ENCODE measurements at places on chromosomes 5 and 9.

DNA sequence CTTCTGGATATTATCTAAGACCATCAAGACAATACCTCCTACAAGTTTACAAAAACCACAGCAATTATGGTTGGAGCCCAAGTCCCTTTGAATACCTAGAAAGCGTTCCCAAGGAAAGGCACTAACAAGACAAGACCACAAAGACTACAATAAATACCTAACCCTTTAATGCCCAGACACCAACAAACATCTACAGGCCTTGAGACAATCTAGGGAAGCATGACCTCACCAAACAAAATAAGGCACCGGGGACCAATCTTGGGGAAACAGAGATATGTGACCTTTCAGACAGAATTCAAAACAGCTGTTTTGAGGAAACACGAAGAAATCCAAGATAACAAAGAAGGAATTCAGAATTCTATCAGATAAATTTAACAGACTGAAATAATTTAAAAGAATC, 37.8 kb downstream of the OXCT1 start:
- DNase-seq, result no peak

DNA sequence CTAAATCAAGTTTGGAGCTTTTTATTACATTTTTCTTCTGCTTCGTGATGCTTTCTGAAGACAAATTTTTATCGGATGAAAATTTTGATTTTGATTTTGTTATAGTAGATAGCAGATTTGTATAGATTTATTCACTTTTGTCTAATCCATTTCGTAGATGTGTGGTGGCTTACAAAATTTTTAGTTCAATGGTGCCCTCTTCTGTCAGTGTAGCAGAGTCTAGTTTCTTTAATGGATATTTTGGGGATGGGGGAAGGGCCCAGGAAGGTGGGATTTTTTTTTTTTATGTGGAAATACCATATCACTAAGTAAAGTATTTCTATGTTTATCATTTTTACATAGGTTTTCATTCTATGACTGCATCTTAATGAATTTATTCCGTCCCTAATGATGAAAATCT, 259.9 kb upstream of the TARS1 start:
- no peak for DNase-seq

DNA sequence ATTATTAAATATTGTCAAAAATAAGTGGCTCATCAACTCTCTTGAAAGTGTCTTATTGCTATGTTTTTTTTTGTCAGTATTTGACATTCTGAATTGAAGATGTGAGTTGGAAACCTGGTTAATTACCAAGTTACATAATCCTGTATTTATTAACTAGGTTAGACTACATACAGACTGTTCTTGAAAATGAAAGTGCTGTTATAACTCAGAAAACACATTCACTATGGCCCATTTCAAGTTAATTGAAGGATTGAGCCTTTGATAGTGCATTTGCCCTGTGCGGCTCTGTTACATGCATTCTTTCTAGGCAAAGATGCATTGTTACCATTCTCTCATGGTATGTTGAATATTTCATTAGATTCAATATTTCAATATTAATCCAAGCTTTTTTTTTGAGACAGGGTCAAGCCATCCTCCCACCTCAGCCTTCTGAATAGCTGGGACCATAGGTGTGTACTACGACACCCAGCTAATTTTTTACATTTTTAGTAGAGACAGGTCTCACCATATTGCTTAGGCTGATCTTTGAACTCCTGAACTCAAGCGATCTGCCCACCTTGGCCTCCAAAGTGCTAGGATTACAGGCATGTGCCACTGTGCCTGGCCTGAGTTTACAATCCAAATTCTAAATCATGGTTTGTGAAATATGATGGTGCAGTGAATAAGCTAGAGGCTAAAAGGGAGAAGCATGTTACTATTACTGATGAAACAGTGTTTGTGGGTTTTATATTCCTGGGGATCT, 10.0 kb downstream of the CTNNA1 start:
- no peak for DNase-seq

- DNase-seq, result no peak
These were observed 514.0 kb upstream of the KLF4 start for GRCh38 chr9:108003526-108003925.

GRCh38 chr9:34591917-34592866, 2.7 kb upstream of the CNTFR start:
- no peak for DNase-seq

GRCh38 chr9:77447646-77448045, 200.5 kb downstream of the GNA14 start:
- DNase-seq, result no peak

DNA sequence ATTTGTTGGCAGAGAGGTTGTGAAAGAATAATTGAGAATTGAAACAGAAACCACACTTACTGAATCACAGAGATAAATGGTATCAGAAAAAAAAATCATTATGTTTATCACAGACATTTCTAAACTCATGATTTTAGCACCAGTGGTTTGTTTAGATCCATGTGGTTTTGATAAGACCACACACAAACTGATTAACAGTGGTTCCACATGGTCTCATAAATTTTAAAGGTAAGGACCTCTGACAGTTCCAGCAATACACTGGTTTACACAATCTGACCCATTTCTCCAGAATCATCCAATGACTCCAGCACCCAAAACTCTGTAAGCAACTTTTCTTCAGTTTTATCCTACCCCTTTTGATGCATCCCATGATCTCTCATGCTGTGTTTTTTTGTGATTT, 261.2 kb downstream of the ANXA1 start:
- DNase-seq, result no peak

- DNase-seq, result no peak
These were observed 183.7 kb downstream of the PDE4D start for GRCh38 chr5:59709846-59710245.

DNA sequence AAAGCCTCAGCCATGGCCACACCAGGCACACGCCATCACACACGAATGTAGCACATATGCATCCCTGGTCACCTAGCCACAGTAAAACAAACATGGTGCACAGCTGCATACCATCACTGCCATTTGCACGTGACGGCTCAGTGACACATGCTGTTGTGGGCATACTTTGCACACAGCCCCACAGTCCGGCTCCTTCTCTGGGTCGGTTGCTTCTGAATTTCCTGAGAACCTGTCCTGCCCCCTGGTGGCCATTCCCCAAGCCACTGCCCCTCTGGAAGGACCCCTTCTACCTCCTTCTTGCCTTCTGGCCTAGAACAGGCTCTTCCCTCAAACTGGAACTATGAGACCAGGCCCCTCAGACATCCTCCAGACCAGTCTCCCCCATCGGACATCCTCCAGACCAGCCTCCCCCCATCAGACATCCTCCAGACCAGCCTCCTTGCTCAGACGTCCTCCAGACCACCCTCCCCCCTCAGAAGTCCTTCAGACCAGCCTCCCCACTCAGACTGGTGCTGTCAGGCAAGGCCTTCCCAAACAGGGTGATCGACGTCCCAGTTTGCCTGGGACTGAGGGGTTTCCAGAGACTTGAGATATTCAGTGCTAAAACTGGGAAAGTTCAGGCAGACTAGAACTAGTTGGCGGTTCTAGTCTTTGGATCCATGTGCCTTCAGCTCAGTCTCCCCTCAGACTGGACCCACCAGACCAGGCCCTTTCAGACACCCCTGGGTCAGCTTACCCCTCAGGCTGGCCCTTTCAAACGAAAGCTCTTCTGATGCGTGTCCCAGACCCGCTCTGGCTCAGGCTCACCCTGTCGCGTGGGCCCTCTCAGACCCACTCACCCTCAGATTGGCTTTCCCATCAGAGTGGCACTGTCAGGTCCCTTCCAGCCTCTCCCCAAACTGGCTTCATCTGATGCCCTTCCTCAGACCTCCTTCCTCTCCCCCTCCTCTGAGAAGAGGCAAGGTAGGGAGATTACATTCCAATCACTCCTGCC, 24.3 kb upstream of the ENHO start:
- peak; percentile 37 for DNase-seq

Measured in CD4-positive, alpha-beta T cell treated with Interleukin-1 beta for 1 hour (primary cell).